Glutamatergic neuron (in vitro differentiated cells): ENCODE measurements at places on chromosomes 16 and 17. TPM values are rescaled to one million over a fixed set of nuclear protein-coding genes. Genes with fewer than 3 reads are reported as not detected.
A peak's percentile ranks its signal among the peaks of the same experiment; 100 is the strongest.

DNA sequence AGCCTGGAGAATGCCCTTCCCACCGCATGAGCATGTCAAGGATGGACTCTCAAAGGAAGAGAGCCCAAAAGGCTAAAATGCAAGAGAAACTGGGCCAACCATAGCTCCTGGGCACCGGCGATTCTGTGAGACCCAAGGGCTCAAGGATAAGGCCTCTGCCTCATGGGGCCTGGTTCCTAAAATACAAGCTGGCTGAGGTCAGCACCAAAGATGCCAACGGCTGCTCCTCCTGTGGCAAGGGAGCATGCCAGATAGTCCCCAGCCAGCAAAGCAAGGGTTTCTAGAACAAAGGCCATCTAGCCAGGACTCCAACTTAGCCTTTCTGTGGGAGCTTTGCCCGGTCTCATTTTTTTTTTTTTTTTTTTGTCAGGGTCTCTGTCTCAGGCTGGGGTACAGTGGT lies 20.1 kb downstream of the GPRC5B start:
- no peak for DNase-seq

GRCh38 chr16:75420987-75421819 lies 12.1 kb downstream of the CFDP1 start:
- DNase-seq, result peak; percentile 96

DNA sequence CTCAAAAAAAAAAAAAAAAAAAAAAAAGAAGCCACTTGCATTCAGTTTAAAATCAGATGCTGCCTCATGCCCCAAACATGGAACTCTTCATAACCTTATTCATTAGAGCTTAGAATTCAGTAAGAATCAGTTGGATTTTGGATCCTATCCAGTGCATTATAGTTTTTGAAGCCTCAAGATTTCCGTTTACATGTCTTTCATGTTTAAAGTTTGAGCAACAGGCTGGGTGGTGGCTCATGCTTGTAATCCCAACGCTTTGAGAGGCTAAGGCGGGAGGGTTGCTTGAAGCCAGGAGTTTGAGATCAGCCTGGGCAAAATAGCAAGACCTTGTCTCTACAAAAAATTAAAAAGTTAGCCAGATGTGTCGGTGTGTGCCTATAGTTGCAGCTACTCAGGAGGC lies 55.0 kb downstream of the SNTB2 start:
- no peak for DNase-seq

DNA sequence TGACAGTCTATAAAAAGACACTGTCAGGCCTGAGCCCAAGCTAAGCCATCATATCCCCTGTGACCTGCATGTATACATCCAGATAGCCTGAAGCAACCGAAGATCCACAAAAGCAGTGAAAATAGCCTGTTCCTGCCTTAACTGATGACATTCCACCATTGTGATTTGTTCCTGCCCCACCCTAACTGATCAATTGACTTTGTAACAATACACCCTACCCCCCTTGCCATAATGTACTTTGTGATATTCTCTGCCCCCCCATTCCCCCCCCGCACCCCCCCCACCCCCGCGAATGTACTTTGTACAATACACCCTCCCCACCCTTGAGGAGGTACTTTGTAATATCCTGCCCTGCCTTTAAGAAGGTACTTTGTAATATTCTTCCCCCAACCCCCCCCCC lies 82.2 kb upstream of the MED13 start:
- no peak for DNase-seq

- no peak for DNase-seq
These were observed 1.6 kb upstream of the N4BP1 start for GRCh38 chr16:48611329-48612137.

The CBX2 gene
- total RNA-seq, result 78.8 TPM

GRCh38 chr16:72935896-72936295 lies 112.0 kb downstream of the ZFHX3 start:
- no peak for DNase-seq

- DNase-seq, result no peak
These were observed 292.6 kb upstream of the CDH11 start for GRCh38 chr16:65414284-65414984.

GRCh38 chr16:72189865-72190371 lies 18.0 kb upstream of the PMFBP1 start:
- DNase-seq, result no peak

The TBC1D3 gene
- not detected for total RNA-seq

- DNase-seq, result no peak
These were observed 49.5 kb upstream of the CRHR1 start for GRCh38 chr17:45734598-45734997.

- no peak for DNase-seq
These were observed 171.2 kb upstream of the SDK2 start for GRCh38 chr17:73815474-73815873.

GRCh38 chr16:14199624-14200023 lies 128.5 kb downstream of the MRTFB start:
- DNase-seq, result no peak

- no peak for DNase-seq
These were observed 473.4 kb downstream of the XYLT1 start for GRCh38 chr16:16997349-16997748.

- no peak for DNase-seq
These were observed 40.1 kb downstream of the RANBP10 start for GRCh38 chr16:67766291-67766690.

- DNase-seq, result no peak
These were observed 73.4 kb upstream of the BRD7 start for GRCh38 chr16:50442221-50442620.

DNA sequence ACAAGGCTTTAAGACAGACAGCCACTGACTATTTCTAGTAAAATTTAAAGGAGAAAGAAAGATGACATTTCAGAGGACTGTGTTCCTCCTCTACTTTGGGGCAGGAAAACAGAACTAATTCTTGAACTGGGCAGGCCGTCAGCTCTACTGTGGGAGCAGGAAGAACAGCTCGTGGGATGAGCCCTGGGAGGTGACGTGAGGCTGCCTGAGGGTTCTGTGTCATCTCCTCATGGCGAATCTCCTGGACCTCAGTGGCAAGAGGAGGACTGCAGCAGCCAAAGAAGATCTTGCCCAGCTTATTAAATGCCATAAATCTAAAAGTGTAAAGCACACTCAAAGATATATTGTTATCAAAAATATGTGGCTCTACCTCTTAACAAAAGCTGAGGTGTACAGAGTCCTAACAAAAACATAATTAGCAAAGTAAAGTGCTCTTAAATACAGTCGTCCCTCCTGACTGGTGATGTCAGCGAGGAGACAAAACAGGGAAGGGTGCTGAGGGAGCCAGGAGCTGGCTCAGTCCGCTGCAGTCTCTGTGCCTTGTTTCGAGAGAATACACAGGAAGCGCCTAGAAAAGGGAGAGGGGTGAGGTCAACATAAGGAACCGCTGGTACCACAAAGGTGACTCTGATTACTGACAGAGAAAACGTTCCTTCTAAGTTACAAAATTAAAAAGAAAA lies 58.0 kb downstream of the CREBBP start:
- no peak for DNase-seq

GRCh38 chr17:77313831-77314230 lies 173.1 kb downstream of the SEC14L1 start:
- DNase-seq, result peak; percentile 3

DNA sequence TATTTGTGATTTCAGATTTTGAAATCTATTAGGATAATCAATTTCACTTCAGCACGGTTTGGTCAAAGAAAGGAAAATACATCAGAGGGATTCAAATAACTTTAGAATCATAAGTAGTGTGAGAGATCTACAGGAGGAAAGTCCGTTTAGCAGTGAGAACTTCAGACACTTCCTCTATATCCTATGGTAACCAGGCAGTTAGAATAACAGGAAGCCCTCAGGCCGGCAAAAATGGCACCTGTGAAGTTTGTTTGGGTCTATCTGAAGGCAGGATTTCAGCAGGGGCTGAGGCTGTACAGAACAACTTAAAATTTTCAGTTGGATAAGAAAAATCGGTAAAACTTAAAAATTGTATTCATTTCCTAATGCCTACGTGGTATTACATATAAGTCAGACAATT lies 24.9 kb downstream of the KCNJ16 start:
- no peak for DNase-seq

DNA sequence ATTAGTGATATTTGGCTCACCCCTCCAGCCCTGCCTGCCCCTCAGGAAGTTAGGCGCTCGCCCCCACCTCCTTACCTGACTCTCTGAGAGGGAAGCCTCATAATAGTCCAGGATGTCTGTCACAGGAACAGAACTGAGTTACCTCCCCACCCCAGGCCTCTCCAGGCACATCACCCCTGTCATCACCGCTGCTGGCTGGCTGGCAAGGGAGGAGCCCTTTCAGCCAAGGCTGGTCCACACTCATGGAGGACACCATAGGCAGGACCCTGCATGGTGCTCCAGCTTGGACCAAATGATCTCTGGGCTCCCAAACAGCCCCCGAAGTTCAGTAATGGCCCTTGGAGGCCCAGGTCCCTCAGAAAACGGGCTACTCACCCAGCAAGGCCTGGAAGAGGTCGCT lies 1.5 kb downstream of the DLG4 start:
- DNase-seq, result no peak

DNA sequence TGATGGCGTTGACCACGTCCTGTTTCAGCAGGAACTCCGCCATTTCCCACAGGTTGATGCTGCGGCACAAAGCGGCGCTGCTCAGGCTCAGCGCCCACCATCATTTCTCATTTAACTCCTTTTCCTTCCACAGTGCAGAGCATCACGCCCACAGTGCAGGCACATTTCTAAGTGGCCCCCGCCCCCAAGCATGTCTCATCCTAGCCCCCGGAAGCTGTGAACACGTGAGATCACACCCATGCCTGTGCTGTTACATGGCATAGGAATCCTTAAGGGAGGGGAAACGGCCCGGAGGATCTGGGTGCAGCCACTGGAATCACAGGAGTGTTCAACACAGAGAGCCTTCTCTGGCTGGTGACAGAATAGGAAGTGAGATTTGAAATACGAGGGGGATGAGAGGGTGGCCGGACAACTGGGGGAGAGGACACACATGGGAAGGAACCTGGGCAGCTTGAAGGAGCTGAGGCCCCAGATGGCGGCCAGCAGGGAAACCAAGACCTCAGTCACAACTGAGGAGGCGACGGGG lies 4.7 kb downstream of the NAGPA start:
- DNase-seq, result no peak

- DNase-seq, result peak; percentile 83
These were observed 36.8 kb downstream of the WDR45B start for GRCh38 chr17:82611140-82612058.

The EMC8 gene
- 34.2 TPM for total RNA-seq

The ATAD5 gene
- total RNA-seq, result 6.4 TPM

- no peak for DNase-seq
These were observed 322.5 kb downstream of the PMP22 start for GRCh38 chr17:14942526-14943190.

GRCh38 chr16:15971440-15971815 lies 22.0 kb downstream of the ABCC1 start:
- no peak for DNase-seq

DNA sequence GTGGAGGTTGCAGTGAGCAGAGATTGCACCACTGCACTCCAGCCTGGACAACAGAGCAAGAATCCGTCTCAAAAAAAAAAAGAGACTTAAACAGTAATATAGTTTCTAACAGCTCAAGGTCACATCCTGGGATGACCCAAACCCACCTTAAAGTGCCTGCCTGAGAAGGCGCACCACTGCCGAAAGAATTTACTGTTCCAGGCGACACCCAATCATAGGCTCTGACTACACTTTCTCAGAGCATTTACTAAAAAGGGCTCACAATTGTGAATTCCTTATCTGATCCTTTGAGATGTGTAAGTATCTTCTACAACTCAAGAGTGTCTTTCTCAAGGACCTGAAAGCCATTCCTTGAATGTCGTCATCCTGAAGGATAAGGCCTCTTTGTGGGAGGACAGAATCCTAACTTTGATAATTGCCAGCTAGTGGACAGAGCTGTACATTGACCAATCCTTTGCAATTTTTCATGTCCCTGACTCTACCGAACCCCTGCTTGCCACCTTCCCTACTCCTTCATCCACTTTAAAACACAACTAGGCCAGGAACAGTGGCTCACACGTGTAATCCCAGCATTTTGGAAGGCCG lies 2.6 kb upstream of the ST3GAL2 start:
- no peak for DNase-seq

DNA sequence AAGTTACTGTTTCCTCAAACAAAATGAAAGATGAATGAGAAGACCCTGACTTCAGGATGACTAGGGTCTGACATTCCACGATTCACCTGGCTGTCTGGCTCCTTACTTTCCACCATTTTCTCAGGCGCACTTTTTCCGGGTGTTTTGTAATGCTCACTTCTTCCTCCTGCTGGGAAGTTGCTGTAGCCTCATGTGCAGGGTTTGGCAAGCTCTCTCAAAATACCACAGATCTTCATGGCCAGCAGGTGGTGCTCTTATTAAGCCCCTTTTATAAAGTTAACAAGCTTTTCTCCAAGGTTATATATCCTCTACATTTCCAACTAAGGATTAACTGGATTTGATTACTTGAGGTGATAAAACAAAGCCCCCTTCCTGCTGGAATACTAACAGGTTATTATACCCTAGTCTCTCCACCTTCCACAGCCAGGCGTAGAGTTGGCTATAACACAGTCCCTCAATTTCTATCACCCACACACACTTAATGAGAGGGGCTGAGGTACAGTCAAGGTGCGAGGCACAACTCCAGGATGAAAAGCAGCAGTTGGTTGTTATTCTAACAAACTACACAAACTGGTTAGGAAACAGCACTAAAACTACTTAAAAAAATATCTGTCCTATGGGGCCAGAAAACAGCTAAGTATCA lies 45.4 kb downstream of the STH start:
- peak; percentile 45 for DNase-seq

DNA sequence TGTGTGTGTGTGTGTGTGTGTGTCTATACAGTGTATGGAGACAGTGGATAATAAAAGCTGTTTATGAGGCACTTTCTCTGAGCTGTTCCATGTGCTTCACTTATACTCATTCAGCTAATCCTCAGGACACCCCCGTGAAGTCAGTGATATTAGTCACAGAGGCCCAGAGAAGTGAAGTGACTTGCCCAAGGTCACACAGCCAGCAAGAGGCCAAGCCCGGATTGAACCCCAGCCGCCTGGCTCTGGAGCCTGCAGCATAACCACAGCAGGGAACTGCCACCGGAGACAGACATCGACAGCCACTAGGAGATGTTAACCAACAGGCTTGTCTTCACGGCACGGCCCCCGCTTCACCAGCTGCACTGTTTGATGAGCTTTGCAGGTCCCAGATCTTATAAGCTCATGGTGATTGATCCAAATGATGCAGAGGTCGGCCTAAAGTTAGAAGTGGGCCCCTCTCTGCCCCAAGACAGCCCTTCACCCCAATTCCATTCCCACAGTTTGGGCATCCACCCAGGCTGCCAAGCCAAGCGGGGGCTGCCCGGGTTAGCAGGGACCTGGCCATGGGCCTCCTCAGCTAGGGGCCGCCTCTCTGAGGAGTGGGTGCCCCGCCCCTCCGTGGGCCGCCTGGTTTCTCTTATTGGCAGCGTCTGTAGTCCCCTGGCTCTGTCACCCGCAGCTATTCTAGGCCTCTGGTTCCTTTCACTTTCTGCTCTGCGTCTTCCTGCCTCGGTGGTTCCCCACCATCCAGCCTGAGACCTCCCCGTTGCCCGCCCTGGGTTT lies 30.9 kb downstream of the SOCS1 start:
- no peak for DNase-seq

- no peak for DNase-seq
These were observed 12.4 kb downstream of the CCDC47 start for GRCh38 chr17:63760771-63761539.

The STAC2 gene
- 1.8 TPM for total RNA-seq

The ABCA8 gene
- not detected for total RNA-seq

The FOXN1 gene
- not detected for total RNA-seq

The GNG13 gene
- not detected for total RNA-seq

GRCh38 chr17:73695035-73695738 lies 50.9 kb upstream of the SDK2 start:
- no peak for DNase-seq

The NPW gene
- 0.91 TPM for total RNA-seq

GRCh38 chr17:47902039-47902744 lies 6.2 kb downstream of the SP2 start:
- DNase-seq, result no peak

The MYH11 gene
- total RNA-seq, result 0.10 TPM

The KCNH6 gene
- 4.1 TPM for total RNA-seq

The SIRT7 gene
- 38.7 TPM for total RNA-seq
